PC-9 (cell line): ENCODE measurements at places on chromosomes 5 and 9.

DNA sequence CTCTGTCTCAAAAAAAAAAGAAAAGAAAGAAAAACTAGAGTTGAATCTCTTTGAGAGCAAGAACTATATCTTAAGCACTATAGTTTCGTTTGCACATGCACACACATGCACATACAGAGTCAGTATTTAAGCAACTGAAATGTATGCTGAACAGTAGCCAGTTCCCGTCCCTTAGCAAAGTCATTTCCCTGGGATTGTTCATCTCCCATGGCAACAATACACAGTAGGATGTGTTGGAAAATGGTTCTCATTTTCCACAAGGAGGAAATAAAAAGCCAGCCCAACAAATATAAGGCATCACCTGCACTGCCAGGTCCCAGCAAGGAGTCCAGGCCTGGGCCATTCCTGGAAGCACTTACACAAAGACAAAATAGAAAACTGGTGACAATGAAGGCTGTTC lies 4.2 kb upstream of the ZNF346 start:
- no peak for DNase-seq

DNA sequence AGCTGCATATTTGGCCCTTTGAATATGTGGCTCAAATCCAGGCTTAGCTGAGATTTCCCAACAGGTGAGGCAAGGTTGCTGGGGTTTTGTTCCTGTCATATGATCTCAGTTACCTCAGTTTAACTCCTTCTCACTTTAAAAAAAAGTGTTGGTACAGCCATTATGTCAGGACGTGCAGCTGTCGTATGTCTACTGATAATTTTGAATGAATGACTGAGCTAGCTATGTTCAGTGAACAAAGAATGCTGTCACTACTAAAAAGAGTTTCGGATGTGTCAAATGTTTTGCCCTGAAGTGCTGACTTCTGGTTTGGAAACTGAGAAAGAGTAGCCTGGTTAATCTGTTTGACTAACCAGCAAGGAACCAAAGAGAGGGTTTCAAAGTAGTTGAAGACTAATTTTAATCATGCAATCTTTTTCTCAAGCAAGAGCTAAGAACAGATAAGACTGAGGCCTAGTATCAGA lies 106.3 kb upstream of the NR3C1 start:
- DNase-seq = no peak

GRCh38 chr9:98327249-98327561 lies 71.8 kb upstream of the TBC1D2 start:
- no peak for DNase-seq

- DNase-seq = no peak
Measured at GRCh38 chr9:83029531-83030137, 33.3 kb downstream of the RASEF start.

- peak; percentile 45 for DNase-seq
Measured at GRCh38 chr5:55324815-55325418, 17.1 kb downstream of the MTREX start.

DNA sequence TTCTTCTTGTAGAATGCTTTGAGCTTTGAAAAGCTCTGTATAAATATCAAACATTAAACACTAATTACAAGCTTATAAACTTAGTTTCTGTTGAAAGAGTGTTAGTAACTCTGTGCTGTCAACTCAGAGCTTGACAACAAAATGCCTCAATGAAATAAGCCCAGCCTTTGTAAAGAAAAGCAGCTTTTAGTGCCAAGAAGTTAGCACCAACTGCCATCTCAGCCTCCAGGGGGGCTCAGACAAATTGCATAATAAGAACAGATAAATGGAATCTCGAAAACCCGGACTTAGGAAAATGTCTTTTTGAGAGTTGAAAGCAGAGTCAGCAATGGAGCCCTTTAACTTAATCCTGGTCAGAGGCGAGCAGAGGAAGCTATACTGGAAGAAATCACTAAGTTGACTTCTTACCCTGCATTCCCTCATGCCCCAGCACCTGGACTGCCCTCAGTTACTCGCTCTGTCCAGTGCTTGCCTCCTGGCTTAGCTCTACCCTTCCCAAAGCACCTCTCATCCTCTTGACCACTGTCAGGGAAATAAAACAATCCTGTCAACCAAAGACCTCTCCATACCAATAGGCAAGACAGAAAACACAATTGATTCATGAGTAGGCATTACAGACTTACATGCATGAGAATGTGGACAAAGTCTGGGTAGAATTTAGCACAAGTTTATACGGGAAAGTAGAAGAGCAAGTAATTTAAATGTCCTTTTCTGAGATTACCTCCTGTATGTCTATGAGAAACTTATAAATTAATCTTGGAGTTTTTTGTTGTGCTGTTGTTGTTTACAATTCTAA lies 352.7 kb downstream of the ZNF608 start:
- no peak for DNase-seq

DNA sequence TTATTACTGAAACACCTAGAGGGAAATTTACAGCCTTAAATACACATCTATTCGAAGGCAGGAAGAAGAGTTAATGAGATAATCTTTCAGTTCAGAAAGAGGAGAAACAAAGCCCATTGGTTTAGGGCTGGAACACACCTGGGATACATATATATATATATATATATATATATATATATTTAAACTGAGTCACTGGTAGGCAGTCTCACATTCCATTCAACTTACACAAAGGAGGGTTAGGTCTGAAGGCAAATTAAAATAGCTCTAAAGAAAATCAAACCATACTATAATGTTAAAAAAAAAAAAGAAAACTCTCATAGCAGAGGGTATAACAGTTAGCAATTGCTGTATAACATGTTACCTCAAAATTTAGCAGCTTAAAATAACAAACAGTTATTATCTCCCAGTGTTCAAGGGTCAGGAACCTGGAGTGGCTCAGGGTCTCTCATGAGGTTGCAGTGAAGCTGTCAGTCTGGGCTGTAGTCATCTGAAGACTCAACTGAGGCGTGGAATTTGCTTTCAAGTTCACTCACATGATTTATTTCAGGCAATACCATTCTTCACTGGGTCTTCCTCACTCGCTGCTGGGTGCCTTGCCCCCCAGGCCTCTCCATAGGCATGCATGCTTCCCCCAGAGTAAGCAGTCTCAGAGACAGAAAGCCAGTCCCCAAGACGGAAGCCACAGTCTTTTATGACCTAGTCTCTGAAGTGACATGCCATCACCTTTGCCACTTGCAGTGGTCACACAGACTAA lies 332.8 kb downstream of the NSG2 start:
- no peak for DNase-seq

DNA sequence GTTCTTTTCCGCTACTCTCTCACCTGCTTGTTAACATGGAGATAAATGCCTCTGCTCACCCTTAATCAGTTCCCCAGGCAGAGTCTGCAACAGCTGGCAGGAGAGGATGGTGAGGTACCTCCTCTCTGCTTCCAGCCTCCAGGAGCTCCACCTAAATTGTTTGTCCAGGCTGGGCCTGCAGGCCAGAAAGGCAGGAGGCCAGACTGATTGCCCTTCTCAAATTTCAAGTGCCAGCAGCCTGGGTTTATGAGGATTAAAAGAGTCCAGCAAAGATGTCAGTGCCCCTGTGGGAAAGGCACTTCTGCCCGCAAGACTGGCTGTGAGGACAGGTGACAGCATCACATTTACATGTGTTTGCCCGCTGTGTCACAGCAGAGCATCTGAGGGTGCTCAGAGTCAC lies 19.8 kb downstream of the CORO2A start:
- peak; percentile 76 for DNase-seq

GRCh38 chr5:93892481-93892880 lies 151.1 kb upstream of the POU5F2 start:
- no peak for DNase-seq

DNA sequence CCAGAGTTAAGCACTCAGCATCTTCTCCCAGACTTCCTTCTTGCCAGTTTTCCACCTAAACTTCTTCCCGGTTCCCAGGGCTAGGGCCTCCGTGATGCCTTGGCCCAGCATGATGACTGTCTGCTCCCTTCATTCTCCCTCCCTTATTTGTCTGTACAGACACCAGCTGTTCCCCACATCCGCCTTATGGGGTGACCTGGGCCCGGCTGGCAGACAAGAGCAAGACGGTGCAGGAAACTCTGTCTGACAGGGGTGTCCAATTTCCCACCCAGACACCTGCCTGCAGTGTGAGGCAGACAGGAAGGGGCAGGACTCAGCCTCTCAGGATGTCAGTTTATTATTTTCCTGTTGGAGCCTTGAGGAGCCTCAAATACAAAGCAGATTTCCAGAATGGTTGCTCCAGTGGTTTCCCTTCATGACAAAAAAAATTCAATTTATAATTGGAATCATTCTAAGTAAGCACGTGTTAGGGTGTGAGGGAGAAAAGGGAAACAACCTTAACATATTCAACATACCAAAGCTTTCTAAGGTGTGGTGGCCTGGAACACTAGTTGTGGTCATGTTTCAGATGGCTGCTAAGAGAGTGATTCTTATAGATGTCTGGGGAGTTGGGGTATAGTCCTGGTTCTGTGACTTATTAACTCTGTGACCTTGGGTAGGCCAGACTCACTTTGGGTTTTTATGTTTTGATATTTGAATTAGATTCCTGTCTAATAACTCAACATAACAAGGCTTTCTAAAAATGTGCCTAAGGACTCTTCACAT lies 234.5 kb downstream of the PAPPA start:
- DNase-seq = no peak

GRCh38 chr9:96376891-96377874 lies 6.3 kb downstream of the SLC35D2 start:
- peak; percentile 72 for DNase-seq

- DNase-seq = no peak
Measured at GRCh38 chr5:129541648-129542251, 81.7 kb downstream of the ADAMTS19 start.

GRCh38 chr5:149344151-149344550 lies 1.1 kb upstream of the GRPEL2 start:
- no peak for DNase-seq

GRCh38 chr5:65204966-65205365 lies 276.8 kb downstream of the ADAMTS6 start:
- no peak for DNase-seq

DNA sequence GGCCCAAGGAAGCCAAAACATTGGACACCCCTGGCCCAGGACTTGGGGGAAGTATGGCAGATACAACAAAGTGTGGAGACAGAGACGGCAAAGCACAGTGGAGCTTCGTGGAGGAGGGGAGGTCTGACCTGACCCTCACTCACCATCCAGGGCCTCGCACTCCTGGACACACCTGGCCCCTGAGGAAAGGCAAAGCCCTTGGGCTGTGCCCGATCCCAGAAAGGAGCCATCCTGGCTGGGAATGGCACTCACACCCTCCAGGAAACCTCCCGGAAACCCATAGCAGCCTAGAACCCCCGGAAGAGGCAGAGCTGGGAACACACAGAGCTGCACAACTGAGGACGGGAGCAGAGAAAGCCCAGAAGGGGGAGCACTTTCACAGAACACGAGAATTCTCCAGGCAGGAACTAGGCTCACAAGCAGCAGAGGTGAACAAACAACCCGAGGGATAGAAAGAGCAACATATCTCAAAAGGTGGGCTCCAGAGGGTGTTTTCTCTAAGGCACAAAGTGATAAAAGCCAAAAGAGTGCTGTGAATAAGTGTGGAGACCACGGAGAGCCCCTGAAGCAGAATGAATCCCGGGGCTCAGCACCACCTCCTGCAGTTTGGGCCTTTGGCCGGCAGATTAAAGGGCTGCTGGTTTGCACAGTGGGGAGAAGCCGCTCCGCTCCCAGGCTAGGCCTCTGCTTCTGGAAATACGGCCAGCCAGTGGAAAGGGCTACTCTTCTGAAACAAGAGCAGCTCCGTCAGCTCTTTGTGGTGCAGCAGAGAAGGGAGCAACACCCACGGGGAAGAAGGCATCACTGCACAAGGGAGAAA lies 108.2 kb downstream of the UBE2R2 start:
- DNase-seq = no peak

GRCh38 chr9:124475158-124475867 lies 25.1 kb downstream of the ADGRD2 start:
- no peak for DNase-seq

GRCh38 chr9:106878934-106879333 lies 16.0 kb downstream of the ZNF462 start:
- DNase-seq = no peak

- no peak for DNase-seq
Measured at GRCh38 chr9:98794802-98795201, 1.6 kb downstream of the ANKS6 start.
